ENCODE measurements at places on chromosomes 6 and 20. TPM values are rescaled to one million over a fixed set of nuclear protein-coding genes. Genes with fewer than 3 reads are reported as not detected.

The OLIG3 gene
- not detected for total RNA-seq

DNA sequence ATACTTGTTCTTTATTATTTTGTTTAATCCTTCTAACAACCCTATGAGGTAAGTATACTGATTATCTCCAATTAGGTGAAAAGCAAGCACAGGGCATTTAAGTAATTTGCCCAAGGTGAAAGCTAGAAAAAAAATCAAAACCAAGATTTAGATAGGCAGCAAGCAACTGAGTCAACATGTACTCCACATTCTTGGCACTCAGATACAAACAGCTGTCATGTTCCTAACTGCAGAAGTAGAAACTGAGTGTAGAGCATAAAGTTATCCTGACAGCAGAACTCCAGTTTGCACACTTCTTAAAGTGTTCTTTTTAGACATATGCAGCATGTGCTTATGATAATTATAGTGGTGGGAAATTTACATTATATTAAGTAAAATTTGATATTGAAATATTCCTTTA, 278.1 kb downstream of the MEI4 start:
- no peak for DNase-seq
- H3K27ac ChIP-seq = no peak overlapping the region
- no peaks in the 10 kb centered on the region for H3K36me3 ChIP-seq
- no peaks in the 10 kb centered on the region for H3K27me3 ChIP-seq
- H3K4me3 ChIP-seq = no peak overlapping the region
- H3K4me1 ChIP-seq = no peaks in the 10 kb centered on the region

DNA sequence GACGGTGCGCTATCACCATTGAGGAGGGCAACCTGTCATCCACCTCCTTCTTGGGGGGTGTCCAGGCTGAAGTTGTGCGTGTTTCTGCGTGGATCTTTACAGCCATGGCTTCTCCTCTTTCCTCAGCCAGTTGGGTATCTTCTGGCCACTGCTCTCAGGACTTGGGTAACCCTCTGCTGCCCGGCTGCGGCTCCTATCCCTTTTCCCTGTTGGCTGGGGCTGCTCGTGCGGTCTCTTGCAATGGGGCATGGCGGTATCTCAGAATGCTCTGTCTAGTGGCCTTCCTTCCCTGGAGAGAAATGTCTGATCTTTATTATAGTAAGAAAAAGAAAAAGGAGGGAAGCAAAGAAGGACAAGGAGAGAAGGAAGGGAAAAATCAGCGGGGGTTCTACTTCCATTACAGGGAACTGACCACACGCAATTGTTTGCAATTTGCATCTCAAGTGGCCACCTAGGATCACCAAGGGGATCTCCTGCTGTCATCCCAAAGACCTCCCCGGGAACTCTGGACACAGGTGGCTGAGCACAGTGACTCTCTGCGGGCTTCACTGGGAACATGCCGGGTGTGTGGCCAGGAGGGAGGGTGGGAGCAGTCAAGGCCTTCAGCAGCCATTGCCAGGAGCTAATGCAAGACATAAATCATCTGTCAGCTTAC, 60.8 kb downstream of the NPEPL1 start:
- no peak overlapping the region for H3K27ac ChIP-seq
- H3K27me3 ChIP-seq = peaks cover 20% of the 10 kb centered on the region
- H3K4me3 ChIP-seq = no peak overlapping the region
- no peaks in the 10 kb centered on the region for H3K36me3 ChIP-seq

DNA sequence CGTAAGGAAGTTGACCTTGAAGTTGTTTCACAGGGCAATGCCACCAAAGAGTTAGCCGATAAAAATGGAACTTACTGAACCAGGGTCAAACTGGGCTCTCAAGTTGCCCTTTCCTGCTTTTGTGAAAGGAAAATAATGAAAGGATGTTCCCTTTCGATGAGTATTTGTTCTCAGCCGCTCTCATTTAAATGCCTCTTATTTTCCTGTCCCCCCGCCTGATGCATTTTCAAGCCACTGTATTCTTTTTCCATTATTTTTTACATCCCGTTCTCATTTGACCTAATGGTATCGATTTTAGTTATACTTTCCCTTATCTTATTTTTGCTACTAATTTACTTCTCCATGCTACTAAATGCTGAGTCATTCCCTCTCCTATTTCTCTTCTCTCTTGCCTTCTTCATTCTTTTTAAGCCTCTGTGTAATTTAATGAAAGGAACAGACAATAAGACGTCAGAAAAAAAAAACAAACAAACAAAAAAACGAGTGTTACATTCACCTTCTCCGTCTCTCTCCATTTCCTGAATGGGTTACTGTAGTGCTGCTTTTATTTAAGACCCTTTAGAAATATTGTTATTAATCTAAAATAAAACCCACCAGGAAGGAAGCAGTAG, 655 bp upstream of the NDUFAF4 start:
- H3K27me3 ChIP-seq = peaks cover 10% of the 10 kb centered on the region
- DNase-seq = no peak
- H3K4me3 ChIP-seq = peak overlapping the region; percentile 85
- peaks cover 20% of the 10 kb centered on the region for H3K36me3 ChIP-seq
- peaks cover 16% of the 10 kb centered on the region for H3K4me1 ChIP-seq
- H3K27ac ChIP-seq = peak overlapping the region; percentile 96

DNA sequence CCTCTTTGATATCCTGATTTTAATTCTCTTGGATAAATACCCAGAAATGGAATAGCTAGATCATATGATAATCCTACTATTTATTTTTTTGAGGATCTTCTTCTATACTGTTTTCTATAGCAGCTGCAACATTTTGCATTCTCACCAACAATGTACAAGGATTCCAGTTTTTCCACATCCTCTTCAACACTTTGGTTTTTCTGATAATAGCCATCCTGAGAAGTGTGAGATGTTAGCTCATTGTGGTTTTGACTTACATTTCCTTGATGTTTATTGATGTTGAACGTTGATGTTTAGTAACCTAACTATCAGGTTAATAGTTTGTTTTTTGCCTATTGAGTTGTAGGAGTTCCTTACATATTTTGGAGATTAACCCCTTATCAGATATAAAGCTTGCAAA, 217.3 kb downstream of the LRFN2 start:
- H3K4me1 ChIP-seq = peaks cover 35% of the 10 kb centered on the region
- H3K27ac ChIP-seq = peak overlapping the region; percentile 50
- H3K36me3 ChIP-seq = peaks cover 22% of the 10 kb centered on the region
- peak overlapping the region; percentile 45 for H3K4me3 ChIP-seq
- peak; percentile 58 for DNase-seq

All from activated CD4-positive, alpha-beta T cell treated with anti-CD3 and anti-CD28 coated beads, Interleukin-2, amount 10 ng/mL, durations not matched to agents 24 days and 14 days (primary cell).